ENCODE measurements at places on chromosomes 4 and X.

GRCh38 chr4:57190601-57191481 lies 80.7 kb upstream of the IGFBP7 start:
- DNase-seq = peak; percentile 31

GRCh38 chrX:11768039-11768438 lies 10.0 kb downstream of the MSL3 start:
- no peak for DNase-seq

DNA sequence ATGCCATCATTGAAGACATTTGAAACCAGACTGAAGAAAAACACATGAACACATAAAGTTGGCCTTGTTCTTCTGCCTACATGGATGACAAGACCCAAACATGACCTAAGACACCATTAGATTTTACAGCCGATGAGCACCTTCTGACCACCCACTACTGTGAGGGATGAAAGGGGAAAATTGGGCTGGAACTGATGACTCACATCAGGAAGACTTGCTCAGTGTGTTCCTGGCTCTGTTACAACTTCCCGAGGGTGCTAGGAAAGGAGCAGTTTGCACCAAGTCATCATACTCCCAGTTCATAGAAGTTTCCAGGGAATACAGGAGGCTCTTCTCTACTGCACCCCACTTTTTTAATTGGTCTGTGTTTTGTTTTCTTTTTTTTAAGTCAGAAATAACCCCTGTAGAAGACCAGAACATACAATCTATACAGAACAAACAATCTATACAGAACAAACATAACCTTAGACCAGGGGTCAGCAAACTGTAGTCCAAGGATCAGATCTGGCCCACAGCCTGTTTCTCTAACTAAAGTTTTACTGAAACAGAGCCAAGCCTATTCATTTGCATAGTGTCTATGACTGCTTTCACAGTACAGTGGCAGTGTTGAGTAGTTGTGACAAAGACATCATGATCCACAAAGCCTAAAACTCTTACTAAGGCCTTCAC lies 25.3 kb downstream of the BTC start:
- peak; percentile 10 for DNase-seq

DNA sequence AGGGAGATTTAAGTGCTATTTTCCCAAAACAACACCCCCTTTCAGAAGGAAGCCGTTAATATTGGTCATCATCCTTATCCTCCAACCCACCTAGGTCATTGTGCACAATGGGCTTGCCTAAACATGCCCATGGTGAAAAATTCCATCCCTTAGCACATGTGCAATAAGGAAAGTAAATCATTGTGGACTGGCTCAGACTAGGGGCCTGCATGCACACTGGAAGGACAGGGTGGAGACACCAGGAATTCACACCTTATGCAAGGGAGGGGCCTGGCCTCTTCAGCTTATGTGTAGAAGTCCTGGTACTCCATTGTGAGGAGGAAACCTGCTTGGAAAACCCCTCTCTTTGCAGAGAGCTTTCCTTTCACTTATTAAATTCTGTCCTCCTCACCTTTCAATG lies 311.4 kb upstream of the NDST4 start:
- DNase-seq = no peak

- no peak for DNase-seq
Measured at GRCh38 chr4:4861390-4862018, 2.0 kb downstream of the MSX1 start.

- no peak for DNase-seq
Measured at GRCh38 chr4:43296946-43297528, 404.5 kb downstream of the GRXCR1 start.

- DNase-seq = no peak
Measured at GRCh38 chrX:87517571-87518141, at the start of gene KLHL4. TSS of gene KLHL4 (plus strand) at chrX:87517802. CDS start at chrX:87517894, 92 bp downstream.

GRCh38 chrX:27254656-27255055 lies 208.5 kb downstream of the PPP4R3C start:
- no peak for DNase-seq

DNA sequence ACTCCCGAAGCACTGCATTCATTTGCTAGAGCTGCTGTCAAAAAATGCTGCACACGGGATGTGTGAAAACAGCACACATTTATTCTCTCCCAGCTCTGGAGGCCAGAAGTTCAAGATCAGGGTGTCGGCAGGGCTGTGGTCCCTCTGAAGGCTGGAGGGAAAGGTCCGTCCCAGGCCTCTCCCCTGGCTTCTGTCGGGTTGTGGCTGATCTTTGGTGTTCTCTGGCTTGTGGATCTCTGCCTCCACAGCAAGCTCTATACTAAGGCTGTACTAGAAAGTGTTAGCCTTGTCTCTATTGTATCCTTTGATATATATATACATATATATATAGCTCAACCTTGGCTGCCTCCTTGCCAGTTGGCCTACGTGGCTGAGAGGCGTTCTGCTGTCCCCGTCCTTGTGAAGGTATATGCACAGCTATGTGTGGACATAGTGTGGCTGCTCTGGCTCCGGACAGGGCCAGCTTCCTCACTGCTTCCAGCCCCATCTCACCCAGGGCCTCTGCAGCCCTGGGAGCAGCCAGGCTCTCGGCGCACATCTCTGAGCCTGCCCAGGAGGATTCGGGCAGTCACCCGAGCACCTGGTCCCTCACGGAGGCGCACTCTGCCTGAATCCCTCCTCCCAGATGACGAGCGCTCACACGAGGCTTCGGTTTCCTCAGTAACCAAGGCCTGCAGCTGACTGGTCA lies 15.0 kb upstream of the DUSP9 start:
- no peak for DNase-seq

DNA sequence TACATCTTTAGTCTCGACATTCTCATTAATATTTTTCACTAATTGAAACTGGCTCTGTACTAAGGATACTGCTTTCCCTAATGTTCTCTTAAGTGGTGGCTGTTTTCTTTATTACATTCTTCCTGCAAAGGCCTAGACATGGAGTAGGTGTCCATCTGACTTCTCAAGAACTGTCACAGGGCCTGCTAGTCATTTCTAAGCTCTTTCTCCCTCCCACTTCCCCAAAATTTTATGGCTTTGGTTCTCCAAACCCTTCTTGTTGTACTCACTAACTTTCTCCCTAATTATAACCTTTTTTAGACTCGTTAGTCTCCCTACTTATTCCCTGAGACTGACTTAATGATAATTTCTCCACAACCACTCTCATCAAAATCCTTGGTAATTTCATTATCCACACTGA lies 133.3 kb downstream of the SPOCK3 start:
- DNase-seq = no peak

Measured in foreskin fibroblast (primary cell).